ENCODE measurements at places on chromosomes 3 and 15.

DNA sequence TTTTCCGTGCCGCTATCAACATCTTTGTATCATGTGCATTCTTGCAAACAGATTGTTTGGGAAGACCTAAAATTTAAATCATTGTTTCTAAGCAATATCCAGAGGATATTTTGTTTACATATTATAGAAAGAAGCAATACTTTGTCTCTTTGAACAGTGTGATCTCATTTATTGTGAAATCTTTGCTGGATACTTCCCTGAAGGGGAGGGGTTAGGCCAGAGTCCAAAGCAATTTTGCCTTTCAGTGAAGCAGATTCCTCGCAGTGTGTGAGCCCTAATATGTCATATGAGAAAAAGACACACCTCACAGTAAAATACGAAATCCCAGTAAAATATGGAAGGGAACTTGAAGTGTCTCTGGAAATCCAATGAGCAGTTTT, 158.7 kb upstream of the SLCO3A1 start:
- no peak for DNase-seq

- no peak for DNase-seq
Observed at GRCh38 chr3:160973067-160973809, 131.9 kb downstream of the B3GALNT1 start.

- no peak for DNase-seq
Observed at GRCh38 chr3:62554264-62554799, 181.0 kb upstream of the FEZF2 start.

- DNase-seq, result no peak
Observed at GRCh38 chr15:63939531-63940130, 105.9 kb upstream of the HERC1 start.

GRCh38 chr15:26294059-26294689, 431.0 kb upstream of the ATP10A start:
- DNase-seq, result no peak

Data from RCC 7860 (cell line).